ENCODE measurements at places on chromosomes 2 and 18.

- DNase-seq, result no peak
These were observed 683.8 kb downstream of the ERBB4 start for GRCh38 chr2:211854832-211855231.

- DNase-seq, result no peak
These were observed 465.0 kb upstream of the CWC22 start for GRCh38 chr2:180472133-180472532.

DNA sequence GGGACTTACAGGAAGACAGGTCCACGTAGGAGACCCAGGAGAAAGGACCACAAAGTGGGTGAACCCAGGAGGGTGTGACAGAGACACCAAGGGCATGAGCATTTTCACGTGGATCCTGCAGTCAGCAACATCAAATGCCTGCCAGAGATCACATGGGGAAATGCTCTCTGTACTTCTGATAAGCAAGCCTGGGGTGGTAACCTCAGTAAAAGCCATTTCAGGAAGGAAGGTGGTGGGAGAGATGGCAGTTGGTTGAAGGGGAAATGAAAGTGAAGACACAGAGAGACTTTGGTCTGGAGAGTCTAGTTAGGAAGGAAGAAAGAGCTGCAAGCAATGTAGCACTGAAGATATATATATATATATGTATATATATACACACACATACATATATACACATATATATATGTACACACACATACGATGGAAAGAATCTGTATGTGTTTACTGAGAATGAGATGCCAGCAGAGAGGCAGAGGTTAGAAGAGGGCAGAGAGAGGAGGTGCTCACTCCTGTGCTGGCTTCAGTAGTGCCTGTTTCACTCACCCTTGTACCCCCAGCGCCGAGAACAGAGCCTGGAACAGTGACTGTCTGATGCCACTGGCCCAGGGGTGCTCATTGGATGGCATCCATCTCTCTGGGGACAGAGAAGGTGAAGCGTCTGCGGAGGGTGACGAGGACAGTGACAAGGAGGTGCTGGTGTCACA is 314.9 kb downstream of the AFF3 start:
- DNase-seq, result no peak

GRCh38 chr2:157056200-157056676 is 201.3 kb upstream of the GALNT5 start:
- no peak for DNase-seq

DNA sequence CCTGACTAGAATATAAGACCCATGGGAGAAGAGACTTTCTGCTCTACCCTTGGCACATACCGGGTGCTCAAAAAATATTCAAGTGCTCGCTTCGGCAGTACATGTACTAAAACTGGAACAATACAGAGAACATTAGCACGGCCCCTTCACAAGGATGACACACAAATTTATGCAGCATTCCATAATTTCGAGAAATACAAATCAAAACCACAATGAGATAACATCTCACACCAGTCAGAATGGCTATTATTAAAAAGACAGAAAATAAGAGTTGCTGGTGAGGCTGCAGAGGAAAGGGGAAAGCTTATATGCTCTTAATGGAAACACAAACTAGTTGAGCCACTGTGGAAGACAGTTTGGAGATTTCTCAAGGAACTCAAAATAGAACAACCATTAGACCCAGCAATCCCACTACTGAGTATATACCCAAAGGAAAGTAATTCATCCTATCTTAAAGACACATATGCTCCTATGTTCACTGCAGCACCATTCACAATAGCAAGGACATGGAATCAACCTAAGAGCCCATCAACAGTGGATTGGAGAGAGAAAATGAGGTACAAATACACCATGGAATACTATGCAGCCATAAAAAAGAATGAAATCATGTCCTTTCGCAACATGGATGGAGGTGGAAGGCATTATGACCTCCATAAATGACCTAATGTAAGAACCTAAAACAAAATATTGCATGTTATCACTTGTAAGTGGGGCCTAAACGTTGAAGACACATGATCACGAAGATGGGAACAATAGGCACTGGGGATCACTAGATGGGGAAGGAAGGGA is 71.6 kb upstream of the CYP1B1 start:
- DNase-seq, result no peak

GRCh38 chr2:10242998-10243925 is 59.4 kb upstream of the HPCAL1 start:
- DNase-seq, result no peak

GRCh38 chr2:120244656-120245519 is 7.8 kb upstream of the RALB start:
- no peak for DNase-seq

DNA sequence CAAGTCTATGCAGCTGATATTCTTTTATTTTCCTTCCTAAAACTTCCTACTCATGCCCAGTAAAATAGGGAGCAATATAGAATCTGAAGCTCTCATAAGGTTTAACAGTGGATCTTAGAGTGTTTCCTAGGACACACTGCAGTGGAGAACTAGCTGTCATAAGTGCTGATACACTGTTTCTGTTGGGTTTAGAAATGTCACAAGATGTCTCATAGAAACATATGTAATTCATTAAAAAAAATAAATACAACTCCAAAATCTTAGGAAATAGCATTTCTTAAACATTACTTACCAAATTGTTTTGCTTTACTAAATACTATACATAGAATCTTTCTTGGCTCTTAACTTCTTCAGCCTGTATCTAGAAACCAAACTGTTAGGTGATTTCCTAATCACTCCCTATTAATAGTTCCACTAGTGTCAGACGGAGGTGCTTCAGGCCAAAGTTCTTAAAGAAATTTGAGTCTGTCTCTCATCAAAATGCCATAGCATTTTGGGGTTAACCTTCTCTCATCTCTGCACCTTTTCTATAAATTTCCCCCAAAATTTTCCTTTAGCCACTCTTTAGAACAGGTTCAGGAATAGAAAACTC is 93.7 kb downstream of the CERKL start:
- DNase-seq, result no peak

- no peak for DNase-seq
These were observed 98.2 kb downstream of the DPP4 start for GRCh38 chr2:161975813-161976160.

- DNase-seq, result no peak
These were observed 121.2 kb downstream of the ARHGEF4 start for GRCh38 chr2:130957915-130958314.

DNA sequence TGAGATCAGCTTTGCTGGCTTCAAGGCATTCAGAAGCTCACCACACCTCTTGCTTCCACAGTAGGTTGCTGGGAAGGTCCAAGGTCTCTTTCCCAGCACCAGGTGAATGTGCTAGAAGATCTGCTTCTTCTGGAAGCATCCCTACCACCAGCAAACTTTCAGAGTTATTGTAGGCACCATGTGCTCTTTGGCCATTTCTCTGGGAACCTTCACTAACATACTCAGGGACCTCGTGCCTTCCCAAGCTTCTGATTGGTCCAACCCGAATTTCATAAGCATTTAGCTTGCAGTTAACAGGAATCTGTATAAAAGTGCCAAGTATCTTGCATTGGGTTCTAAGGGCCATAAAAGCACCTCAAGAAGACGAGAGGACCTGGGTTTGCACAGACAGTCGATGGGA is 86.5 kb upstream of the ARL4C start:
- DNase-seq, result no peak

- DNase-seq, result no peak
These were observed 5.6 kb downstream of the ATP5MC3 start for GRCh38 chr2:175175896-175176295.

GRCh38 chr2:18339326-18339725 is 221.1 kb downstream of the RDH14 start:
- no peak for DNase-seq

GRCh38 chr2:174858745-174859144 is 94.5 kb upstream of the CHRNA1 start:
- DNase-seq, result no peak

All from activated CD4-positive, alpha-beta T cell treated with anti-CD3 and anti-CD28 coated beads for 48 hours (primary cell).